ENCODE measurements at places on chromosomes 1 and 21.

- DNase-seq, result no peak
Observed at GRCh38 chr1:182107209-182107608, 45.7 kb upstream of the ZNF648 start.

- DNase-seq, result peak; percentile 52
Observed at GRCh38 chr1:112674986-112675727, 698 bp downstream of the MOV10 start.

GRCh38 chr1:185632659-185633423 is 101.3 kb upstream of the HMCN1 start:
- DNase-seq, result no peak

DNA sequence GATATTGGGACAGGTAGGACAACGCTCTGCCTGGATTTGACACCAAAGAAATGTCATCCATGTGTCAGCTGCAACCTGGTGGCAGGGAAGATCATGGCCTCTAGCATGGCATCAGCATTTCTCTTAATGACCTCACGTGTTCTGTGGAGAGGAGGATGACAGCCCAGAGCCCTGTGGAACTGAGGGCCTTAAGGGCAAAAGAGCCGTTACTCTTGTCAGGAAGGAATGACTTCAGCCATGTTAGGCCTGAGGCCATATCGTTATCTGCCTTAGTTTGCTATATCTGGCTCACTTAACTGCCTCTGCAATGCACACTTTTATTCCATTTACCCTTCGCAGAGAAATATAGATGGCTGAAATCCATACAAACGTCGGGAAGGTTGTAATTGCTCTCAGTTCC is 83.2 kb upstream of the PBX1 start:
- DNase-seq, result peak; percentile 13

DNA sequence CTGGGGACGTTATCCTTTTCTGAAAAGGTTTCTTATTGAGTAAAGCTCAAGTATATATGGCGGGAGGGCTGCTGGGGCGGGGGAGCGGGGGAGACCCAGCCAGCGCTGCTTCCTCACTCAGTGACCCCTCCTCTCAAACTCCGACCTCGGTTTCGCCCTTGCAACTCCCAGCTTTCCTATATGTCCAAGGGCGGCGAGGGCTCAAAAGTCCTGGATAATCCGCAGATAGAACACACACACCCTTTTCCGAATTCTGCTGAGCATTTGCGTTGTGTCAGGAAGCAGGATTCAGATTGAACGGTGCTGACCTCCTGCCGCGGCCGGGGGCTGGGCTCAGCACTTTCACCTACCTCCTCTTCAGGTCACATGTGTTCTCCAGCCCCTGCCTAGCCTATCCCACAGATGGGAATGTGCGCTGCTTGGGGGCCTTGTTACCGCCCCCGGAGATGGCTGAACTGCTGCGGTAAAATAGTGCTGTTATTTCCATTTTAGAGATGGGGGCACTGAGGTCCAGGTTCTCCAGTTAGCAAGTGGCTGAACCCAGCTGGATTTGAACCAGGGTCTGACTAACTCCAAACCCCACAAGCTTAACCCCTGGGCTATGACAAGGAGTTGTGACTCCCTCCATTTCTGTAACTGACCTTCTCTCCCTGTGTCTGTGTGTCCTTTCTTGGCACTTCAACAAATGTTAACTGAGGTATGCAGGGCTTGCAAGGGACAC is 795 bp upstream of the AHDC1 start:
- DNase-seq, result no peak

DNA sequence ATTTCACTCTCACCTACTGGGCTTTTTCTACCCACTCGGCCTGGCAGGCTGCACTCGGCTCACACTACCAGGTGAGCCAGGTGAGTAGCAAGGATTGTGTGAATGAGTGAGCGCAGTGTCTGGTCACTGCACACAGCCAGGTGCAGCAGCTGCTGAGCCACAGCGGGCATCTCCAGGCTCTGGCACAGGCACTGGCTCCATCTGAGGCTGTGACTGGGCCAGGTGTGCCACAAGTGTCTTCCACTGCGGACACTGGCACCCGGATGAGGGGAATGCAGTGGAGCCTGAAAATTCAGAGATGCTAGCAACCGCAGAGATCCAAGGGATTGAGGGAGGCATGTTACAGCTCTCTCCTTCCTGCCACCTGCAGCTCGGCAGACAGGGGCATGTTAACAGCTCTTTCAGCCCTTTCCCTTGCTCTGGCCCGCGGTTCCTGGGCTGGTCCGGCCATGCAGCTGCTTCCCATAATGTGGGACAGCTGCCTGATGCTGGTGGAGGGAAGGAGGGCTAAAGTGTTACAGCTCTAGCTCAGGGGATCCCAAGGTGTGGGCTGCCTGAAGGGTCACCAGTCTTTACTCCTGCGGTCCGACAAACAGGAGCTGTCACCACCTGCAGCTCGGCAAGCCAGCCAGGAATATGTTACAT is 1038.3 kb downstream of the AMY1C start:
- DNase-seq, result peak; percentile 50

- DNase-seq, result no peak
Observed at GRCh38 chr21:35324372-35325220, 275.5 kb upstream of the RUNX1 start.

- DNase-seq, result peak; percentile 10
Observed at GRCh38 chr1:209648931-209649776, 3.1 kb downstream of the LAMB3 start.

DNA sequence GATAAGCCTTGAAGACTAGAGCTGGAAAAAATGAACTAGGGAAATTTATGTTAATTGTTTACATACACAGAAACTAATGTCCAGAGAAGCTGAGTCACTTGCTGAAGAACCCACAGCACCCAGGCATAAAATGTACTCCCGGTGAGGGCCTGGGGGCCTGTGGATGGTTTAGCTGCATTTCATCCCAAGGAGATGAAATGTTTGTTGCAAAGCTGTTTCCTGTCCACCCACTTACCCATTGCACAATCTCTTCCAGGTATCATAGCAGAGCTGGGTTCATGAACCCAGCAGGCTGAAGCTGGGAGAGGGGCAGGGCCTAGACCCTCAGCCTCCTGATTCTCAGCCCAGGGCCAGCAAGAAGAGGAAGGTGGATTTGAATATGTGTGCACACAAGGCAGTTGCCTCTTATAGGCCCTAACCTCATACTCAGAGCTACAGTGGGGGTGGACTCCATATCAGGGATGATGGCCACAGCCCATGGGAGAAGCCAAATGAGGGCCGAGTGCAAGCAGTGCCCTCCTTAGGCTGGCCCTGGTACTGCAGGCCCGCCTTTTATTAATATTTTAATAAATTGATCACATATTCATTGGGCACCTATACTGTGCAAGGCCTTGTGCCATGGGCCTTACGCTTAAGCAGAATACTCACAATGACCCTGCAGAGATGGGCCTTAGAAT is 110.8 kb downstream of the LACTBL1 start:
- peak; percentile 59 for DNase-seq

DNA sequence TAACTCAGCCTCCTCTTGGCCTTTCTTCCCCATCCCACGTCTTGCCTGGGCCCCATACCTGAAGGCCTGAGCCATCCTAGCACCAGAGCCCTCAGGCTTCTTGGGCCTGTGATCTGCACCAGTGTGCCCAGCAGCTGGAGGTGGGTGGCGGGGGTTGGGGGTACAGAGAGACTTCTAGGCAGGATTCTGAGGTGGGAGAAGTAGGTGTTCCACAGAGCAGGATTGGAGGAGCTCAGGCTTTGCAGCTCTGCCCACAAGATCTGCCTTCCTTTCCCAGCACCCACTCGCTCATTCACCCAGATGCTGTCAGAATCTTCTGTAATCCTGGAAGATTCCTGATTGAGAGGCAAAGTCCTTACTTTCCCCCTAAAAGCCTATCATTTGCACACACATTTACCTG is 10.0 kb upstream of the GJB5 start:
- DNase-seq, result no peak

- no peak for DNase-seq
Observed at GRCh38 chr1:166679369-166679768, 159.9 kb upstream of the POGK start.

- no peak for DNase-seq
Observed at GRCh38 chr1:26833432-26834405, 7.2 kb downstream of the ZDHHC18 start.

GRCh38 chr1:63770381-63770780 is 3.4 kb upstream of the ROR1 start:
- DNase-seq, result peak; percentile 7

- no peak for DNase-seq
Observed at GRCh38 chr1:151918819-151919610, 9.7 kb upstream of the THEM4 start.

DNA sequence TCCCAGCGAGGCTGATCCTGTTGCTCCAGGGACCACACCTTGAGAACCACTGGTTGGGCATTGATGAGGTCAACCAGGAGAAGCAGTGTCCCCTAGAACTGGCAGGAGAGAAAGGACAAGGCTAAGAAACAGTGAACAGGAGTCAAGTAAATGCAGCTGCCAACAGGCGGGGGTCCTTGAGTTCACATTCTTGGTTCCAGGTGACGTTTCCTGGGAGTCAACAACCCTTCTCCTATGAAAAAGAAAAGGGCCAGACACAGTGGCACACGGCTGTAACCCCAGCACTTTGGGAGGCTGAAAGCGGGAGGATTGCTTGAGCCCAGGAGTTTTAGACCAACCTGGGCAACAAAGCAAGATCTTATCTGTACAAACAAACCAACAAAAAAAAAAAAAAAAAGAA is 98.3 kb downstream of the KAZN start:
- DNase-seq, result no peak

DNA sequence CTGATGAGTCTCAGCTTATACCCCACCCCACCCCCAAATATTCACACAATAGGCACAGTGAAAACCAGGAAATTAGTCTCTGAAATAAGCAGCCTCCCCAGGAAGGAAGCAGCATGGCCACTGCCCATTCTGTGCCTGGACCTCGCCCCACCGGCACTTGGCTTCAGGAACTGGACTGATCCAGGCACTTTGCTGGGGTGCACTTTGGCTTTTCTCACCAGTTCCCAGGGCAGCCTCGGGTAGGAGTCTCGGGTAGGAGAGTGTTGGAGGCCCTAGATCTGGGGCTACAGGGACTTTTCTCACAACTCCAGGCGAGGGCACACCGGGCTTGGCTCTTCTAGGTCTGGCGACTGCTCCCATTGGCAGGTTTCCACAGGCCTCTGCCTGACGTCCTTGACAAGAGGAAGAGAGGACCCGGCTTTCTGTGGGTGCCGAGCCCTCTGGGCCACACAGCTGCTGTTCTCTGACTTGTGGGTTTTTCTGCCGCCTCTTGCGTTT is 18.7 kb downstream of the ADARB1 start:
- DNase-seq, result no peak

GRCh38 chr1:112344754-112345423 is 51.1 kb upstream of the CTTNBP2NL start:
- DNase-seq, result no peak

- no peak for DNase-seq
Observed at GRCh38 chr1:66323958-66324625, 209.9 kb upstream of the SGIP1 start.

- DNase-seq, result peak; percentile 58
Observed at GRCh38 chr21:26842974-26843932, 2.0 kb downstream of the ADAMTS1 start.

DNA sequence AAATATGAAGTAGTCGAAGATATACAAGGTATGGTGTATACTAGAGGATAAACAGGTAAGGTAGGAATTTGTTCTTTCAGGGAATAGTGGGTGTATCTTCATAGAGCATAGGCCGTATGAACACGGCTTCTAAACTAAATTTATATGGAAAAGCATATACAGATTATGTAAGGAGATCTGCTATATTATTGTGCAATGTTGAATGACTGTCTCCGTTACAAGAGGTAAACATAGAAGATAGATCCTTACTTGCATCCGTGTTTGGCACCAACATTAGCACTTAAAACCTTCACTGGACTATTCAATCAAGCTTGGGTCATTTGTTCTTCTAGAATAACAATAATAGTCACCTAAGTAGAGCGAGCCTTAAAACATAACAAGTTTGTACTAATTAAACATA is 45.9 kb downstream of the CLEC20A start:
- no peak for DNase-seq

GRCh38 chr1:23478896-23479665 is 4.9 kb downstream of the ASAP3 start:
- no peak for DNase-seq

- DNase-seq, result no peak
Observed at GRCh38 chr1:85450832-85451231, 14.1 kb downstream of the DDAH1 start.

DNA sequence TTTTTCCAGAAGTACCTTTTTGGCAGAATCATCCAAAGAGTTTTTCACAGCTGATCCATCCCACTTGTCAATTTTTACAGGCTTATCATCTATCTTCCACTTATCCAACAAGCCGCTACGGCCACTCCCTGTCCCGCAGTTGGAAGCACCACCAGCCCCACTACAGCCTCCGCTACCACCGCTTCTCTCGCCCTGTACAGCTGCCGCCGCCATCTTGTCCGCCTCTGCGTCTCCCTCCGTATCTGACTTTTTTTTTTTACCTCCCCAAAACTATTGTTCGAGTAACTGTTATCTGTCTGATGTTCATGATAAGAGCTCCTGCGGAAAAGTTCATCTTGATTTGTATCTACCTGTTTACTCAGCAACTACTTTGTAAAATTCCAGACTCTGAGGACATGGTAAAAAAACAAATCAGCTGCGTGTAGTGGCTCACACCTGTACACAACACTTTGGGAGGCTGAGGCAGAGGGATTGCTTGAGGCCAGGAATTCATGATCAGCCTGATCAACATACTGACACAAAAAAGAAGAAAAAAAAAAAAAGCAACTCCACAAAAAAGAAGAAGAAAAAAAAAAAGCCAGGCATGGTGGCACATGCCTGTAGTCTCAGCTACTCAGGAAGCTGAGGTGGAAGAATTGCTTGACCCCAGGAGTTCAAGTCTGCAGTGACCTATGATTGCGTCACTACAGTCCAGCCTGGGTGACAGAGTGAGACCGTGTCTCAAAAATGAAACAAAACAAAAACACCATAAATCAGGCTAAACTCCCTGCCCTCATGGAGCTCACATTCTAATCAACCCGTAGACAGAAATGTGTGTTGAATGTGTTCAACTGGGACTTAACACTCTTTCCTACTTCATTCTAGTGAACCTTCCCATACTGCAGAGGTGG is 8.0 kb upstream of the EYA3 start:
- DNase-seq, result no peak

DNA sequence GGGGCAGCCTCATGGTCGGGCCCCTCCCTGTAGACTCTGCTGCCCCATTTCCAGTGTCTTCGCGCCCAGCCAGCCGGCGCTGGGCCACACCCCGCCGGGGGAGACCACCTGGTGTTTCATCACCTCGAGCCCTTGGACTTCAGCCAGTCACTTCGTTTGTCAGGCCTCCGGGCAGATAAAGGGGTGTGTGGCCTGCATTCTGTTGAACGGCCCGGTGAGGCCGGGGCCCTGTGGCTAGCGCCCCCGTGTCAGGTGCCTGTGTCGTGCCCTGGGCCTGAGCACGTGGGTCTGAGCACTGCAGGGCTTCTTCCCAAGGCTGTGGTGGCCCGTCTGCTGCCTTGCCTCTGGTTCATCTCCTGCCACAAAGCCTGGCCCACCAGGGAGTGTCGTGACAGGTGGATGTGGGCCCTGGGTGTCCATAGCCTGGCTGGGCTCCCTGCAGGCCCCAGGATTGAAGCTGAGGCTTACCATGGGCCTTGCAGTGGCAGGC is 65.2 kb upstream of the DIP2A start:
- DNase-seq, result peak; percentile 4
